Right atrium auricular region (tissue), 2 donors: ENCODE measurements at places on chromosomes 2 and 18. TPM values are rescaled to one million over a fixed set of nuclear protein-coding genes. Genes with fewer than 3 reads are reported as not detected.

Gene MC5R
- total RNA-seq: not detected

GRCh38 chr2:152620208-152620607 lies 97.1 kb downstream of the PRPF40A start:
- no peak for DNase-seq

Gene SLC14A1
- 23.9 TPM for total RNA-seq

- DNase-seq: no peak
Measured at GRCh38 chr2:136110526-136110925, 7.4 kb downstream of the CXCR4 start.

DNA sequence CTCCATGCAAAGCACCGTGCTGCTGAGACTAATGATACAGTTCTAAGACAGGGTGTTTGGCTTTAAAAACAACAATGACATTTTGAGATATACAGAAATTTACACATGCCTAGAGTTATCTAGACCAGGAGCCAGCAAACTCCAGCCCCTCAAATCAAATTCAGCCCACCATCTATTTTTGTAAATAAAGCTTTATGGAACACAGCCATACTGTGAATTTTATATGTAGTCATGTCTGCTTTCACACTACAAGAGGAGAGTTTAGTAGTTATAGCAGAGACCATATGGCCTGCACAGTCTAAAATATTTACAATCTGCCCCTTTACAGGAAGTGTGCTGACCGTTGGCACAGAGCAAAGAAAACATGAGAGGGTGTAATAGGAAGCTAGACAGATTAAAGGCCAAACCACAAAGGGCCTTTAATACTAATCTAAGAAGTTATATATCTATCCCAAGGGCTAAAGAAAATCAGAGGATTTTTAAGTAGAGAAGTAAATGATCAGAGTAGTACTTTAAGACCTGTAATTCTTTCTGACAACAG lies 39.4 kb downstream of the NBAS start:
- no peak for DNase-seq

DNA sequence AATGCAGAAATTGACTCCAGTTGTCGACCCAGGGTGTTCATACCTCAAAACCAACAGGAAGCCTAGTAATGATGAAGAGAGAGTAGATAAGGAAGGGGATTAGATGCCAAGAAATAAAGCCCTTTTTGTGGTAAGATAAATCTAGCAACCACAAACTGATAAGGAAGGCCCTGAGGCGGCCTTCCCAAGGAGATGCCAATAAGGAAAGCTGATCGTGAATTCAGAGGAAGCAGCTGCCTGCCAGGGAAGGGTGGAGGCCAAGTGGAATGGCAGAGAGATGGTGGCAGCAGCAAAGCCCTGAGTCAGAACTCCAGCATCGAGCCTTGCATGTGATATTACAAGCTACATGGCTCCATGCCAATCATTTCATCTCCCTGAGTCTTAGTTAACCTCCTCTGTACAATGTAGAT lies 126.3 kb downstream of the IRS1 start:
- DNase-seq: no peak

DNA sequence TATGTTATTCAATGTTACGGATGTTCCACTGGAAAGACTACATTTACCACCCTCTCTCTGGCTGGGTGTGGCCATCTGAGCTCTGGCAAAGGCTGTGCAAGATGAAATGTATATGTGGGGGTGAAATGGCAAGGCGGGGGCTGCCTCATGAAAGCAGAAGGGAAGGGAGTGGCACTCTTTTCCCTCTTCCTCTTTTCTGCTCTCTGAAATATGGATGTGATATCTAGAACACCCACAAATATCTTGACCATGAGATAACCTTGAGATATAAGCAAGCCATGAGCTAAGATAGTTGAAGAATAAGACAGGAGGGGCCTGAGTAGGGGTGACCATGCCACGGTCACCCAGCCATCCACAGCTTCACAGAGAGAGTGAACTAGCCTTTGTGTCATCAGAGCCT lies 367.8 kb upstream of the ID2 start:
- DNase-seq: no peak

Gene RAB27B
- 0.11 TPM for total RNA-seq

- no peak for DNase-seq
Measured at GRCh38 chr2:101766337-101766736, 68.8 kb downstream of the MAP4K4 start.

GRCh38 chr2:134716721-134717243 lies 2.0 kb downstream of the TMEM163 start:
- DNase-seq: no peak

DNA sequence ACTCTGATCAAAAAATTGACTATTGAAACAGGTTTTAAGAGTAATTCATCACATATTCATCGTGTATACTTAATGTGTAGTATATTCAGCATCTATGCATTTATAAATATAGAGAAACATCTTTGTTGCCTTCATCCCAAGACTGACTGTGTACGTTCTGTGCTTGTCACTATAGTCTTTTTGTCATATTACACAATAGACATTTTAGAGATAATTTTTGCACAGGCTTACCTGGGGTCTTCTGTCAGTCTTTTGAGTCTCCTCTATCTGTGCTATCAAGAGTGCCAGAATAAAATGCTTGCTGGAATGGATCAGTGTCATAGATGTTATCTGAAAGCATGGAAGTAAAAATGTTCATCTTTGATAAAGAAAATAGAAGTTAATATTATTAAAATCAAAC lies 1047.7 kb upstream of the NRXN1 start:
- DNase-seq: no peak

GRCh38 chr18:6752202-6752860 lies 22.8 kb downstream of the ARHGAP28 start:
- DNase-seq: no peak

GRCh38 chr2:32901313-32901712 lies 45.4 kb upstream of the LTBP1 start:
- no peak for DNase-seq

Gene ARHGAP25
- total RNA-seq: 12.8 TPM

Gene DOK6
- 5.7 TPM for total RNA-seq

DNA sequence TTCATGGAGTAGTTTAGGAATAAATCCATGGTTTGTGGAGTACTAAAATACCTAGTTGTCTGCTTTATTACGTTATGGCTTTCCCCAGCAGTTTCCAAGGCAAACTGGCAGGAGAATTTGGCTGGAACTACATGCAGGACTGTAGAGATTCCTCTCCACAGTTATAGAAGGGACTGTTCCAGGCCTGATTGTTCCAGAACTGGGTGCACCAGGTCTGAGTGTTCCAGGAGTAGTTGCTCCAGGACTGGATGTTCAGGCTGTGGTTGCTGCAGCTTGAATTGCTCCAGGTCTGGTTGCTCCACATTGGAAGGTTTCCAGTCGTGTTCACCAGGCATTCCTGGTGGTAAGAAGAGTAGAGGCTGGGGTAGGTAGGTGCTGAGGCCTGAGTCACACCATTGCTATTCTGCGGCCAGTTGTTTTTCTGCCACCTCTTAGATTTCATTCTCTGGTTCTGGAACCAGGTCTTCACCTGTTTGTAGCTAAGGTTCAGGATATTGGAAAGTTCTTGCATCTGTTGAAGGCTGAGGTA lies 28.1 kb downstream of the SGPP2 start:
- DNase-seq: no peak

- peak; percentile 62 for DNase-seq
Measured at GRCh38 chr2:190181123-190181669, 118.7 kb upstream of the MSTN start.

- DNase-seq: no peak
Measured at GRCh38 chr2:53913721-53914120, 54.0 kb upstream of the GPR75 start.
